Activated T-cell treated with anti-CD3 and anti-CD28 coated beads, Interleukin-2, amount 50 U/mL, for 48 hours (primary cell): ENCODE measurements at places on chromosomes 12 and 14.

DNA sequence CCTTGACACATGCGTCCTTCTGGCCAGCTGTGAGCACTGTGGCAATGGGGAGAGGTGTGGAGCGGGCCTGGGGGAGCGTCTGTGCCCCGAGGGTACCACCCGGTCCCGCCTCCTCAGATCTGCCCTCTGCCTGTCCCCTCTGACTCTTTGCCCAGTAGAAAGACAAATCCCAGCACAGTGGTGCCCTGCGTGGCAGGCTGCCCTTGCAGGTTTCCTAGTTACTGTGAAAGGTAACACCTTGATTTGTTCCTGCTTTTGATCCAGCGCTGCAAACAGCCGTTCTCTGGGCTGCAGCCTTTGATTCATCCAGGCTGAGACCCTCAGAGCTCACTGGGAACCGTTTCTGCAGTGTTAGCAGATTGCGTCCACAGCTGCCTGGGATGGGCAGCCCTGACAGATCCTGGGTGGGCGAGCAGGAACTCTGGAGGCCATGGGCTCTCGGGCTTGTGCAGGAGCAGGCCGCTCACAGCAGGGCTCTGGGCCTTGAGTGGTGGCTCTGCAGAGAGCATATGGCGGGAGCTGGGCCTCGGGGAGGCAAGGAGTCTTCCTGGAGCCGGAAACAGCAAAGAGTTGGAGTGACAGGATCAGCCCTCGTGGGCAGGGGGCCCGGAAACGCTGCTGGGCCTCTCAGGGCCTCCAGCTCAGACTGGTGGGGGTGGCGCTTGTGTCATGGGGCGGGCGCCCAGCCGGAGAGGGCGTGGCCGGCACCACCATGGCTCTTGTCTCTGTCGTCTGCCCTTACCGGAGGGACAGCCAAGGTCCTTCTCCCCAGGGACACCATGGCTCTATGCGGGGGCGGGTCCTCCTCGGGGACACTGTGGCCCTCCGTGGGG lies 16.6 kb downstream of the FBRSL1 start:
- peak; percentile 83 for DNase-seq

GRCh38 chr12:1533602-1534304 lies 60.6 kb downstream of the FBXL14 start:
- peak; percentile 77 for DNase-seq

- DNase-seq: no peak
Observed at GRCh38 chr12:92771001-92771400, 68.2 kb downstream of the PLEKHG7 start.

DNA sequence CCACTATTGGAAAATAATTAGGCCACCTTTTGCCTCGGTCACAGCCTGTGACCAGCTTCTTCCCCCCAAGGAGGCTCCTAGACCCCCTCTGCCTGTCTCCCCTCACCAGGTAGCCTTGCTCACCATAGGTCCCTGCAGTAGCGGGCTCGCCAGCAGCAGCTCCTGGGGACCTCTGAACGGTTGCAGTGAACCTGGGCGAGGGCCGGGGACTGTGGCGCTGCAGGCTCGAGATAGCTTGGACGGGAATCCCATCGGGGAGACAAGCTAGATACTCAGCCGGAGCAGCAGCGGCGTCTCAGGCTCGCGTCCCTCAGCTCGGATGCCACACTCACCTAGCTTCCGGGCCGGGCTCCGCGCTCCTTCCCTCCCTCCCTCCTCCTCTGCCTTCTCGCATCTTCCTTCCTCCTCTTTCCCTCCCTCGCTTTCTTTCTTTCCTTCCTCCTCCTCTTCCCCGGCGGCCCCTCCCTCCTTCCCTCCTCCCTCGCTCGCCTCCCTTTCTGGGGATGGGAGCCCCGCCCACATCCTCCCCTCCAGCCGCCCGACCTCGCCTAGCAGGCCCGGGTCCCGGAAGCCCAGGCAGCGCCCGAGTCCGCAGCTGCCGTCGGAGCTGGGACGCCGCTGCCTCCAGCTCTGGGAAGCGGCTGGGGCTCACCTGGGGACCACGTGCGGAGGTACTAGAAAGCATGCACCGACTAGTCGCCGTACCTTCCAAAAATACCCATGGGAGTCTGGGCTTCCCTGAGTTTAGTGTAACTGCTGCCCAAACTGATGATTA lies at the start of gene BMP4:
Gene BMP4, minus strand, starts transcription at position 399 of the 775 bp plus-strand sequence. CDS start 4,603 bp downstream, outside the sequence.
- no peak for DNase-seq

GRCh38 chr14:30484976-30485375 lies 74.0 kb upstream of the G2E3 start:
- DNase-seq: no peak

- DNase-seq: no peak
Observed at GRCh38 chr14:43729143-43729542, 777.9 kb downstream of the FSCB start.

GRCh38 chr12:3897371-3897971 lies 24.3 kb upstream of the PARP11 start:
- DNase-seq: no peak

- DNase-seq: no peak
Observed at GRCh38 chr14:21985081-21985480, 311.5 kb upstream of the OR4E1 start.

DNA sequence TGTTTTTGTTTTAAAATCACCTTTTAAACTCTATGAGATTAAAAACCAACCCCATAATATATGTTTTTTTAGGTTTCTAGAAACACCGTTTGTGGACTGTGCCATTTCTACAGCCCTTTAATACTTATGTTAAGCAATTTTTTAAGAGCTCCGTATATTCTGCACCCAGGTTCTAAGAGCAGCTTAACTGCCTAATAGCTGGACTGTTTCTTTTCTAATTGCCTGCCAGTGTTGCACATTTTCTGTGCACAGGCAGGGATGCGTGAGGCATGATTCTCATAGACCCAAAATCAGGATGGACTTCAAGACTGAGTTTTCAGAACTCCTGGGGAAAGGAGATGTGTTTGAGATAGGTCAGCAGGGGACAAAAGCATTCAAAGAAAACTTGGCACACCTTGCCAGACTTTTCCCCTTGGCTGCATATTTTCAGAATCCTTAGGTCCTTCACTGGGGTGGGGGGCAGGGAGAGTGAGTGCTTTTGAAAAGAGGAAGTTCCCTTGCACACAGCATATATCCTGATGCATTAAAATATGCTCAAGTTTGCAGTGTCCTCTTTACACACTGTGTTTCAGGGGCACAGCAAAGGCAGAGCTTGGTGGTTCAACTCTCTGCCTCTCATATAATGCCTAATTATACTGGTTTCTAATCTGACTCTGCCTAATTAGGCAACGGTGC lies 27.9 kb downstream of the TMEM30B start:
- DNase-seq: no peak

- no peak for DNase-seq
Observed at GRCh38 chr12:27982385-27982784, 9.9 kb upstream of the PTHLH start.

- no peak for DNase-seq
Observed at GRCh38 chr12:29713729-29714128, 70.0 kb downstream of the TMTC1 start.

GRCh38 chr12:128992116-128992515 lies 138.8 kb downstream of the GLT1D1 start:
- DNase-seq: no peak

- no peak for DNase-seq
Observed at GRCh38 chr14:104321802-104322130, 183.4 kb downstream of the KIF26A start.

GRCh38 chr14:100159865-100160533 lies 554 bp upstream of the DEGS2 start:
- no peak for DNase-seq

- no peak for DNase-seq
Observed at GRCh38 chr12:52969828-52970569, 21.1 kb downstream of the KRT18 start.

- DNase-seq: no peak
Observed at GRCh38 chr12:2355604-2356003, 302.8 kb downstream of the CACNA1C start.

DNA sequence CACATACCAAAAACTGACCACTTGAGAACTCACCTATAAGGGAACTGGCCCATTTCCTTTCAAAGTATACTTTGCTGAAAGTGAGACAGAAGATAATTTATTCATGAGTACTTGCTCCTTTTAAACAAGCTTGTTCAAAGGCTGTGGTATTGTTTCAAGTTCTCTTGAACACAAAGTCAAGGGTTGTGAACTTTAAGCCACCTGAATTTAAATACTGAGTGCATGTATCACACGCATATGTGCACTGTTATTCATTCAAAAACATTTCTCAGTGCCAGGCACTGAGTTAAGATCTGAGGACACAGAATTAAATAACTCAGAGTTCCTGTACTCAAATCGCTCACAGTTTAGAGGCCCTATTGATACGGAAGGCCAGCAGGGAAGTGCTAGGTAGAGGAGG lies 19.1 kb upstream of the LDHB start:
- no peak for DNase-seq

- no peak for DNase-seq
Observed at GRCh38 chr12:113762882-113763816, 203.0 kb downstream of the RBM19 start.

DNA sequence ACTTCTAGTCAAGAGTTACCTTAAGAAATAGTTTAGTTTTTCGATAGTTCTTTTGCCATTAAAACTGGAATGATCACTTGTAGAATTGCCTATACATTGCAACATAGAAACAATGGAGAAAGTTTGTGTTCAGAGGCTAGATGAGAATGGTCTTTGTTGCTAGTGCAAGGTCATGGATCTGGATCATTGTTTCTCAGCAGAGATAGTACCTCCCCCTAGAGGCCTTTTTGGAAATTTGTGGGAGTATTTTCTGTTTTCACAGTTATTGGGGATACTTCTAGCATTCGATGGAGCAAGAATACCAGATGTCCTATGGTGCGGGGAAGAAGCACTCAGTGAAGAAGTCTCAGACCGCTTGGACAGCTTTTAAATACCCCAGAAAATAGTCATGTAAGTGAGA lies 138.8 kb upstream of the HMGA2 start:
- DNase-seq: no peak

DNA sequence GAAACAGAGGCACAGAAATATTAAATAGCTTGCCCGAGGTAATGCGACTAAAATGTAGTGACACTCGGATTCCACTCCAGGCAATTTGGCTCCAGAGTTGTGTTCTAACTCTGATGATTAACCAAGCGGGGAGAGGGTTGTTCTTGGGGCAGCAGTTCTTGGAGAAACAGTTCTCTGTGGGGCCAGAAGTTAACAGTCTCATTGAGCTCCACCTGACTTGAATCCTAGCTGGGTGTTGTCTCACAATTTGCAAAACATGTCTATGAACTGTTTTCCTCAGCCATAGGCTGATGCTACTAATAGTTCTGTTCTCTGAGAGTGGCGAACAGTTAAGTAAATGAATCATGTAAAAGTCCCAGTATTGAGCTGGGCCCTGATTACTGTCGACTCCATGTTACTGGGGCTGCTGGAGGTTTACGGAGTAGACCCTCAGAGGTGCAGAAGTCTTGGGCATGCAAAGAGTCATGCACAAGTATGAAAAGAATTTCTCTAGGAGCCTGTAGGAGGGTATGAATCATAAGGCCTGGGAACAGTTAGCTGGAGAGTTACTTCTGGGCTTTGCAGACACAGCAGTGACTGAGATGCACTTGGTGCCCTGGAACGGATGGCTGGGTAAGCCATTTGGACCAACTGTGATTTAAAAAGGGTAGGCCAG lies 15.4 kb upstream of the NIN start:
- DNase-seq: no peak

- DNase-seq: no peak
Observed at GRCh38 chr12:96225044-96225855, 31.1 kb downstream of the ELK3 start.

DNA sequence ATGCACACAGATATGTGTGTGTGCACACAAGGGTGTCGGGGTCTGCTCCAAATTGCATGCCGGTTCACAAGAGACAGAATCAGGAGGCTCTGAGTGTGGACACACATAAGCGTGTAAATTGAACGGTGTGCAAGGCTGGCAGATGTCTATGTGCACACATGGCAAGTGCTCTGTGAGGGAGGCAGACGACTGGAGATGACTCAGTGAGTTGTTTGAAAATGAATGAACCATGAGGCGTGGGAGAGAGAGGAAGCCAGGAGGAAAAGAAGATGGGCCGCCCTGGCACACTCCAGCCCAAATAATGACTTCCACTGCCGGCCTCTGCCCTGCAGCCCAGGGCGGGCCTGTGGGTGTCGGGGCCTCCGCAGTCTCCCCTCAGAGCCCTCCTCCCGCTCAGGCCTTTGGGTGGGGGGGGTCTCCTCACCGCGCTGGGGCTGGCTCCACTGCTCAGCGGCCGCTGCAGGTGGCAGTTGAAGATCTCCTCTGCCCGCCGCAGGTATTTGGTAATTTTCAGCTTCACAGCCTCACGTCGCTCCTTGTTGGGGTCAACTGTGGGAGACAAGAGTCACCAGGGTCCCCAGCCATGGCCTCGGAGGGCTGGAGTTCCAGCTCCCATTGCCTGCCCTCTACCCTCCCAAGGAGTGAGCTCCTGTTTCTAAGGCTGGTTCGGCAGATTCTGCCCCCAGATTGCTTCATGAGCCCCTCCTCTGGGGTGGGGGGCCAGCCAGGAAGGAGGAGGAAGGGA lies 3.5 kb downstream of the RPS6KL1 start:
- DNase-seq: no peak

GRCh38 chr12:127771546-127771945 lies 495.4 kb upstream of the TMEM132C start:
- no peak for DNase-seq

DNA sequence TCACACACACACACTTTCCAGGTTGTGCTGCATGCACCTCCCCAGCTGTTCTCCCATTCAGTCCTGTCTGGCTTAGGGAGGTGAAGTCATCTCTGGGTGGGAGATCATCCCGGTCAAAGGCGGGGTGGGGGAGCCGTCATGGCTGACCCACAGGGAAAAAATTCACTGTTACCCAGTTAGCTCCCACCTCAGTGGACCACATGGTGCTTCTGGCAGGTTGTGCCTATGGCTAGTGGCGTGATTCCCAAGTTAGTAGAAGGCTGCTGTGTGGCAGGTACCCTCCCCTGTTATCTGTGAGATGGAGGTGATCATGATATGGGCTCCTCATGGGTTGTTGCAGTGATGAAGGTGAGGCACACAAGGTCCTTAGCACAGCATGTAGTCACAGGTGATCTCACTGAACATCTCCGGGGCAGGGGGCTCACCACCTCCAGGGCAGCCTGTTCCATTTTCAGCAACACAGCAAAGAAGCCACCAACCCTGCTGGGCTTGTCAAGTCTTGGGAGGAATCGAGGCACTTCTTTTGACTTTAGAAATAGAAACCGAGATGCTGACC lies 154.9 kb upstream of the CCND2 start:
- DNase-seq: peak; percentile 68

DNA sequence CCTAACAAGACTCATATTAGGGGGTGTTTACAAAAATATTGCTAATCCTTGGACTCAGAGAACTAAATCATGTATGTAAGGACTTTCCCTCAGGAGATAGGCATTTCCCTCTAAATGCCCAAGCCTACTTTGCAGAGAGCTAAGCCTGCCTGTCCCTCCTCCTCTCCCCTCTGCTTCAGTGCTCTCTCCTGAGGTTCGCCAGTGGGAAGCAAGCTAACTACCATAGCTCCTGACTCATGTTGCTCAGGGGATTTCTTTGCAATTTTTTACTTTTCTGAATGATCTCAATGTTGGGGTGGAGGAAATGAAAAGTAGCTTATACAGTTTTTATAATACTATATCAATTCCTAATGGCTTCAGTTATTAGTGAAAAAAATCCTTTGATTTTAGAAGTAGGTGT lies 29.6 kb downstream of the IFT43 start:
- DNase-seq: no peak

- no peak for DNase-seq
Observed at GRCh38 chr14:65650826-65651225, 238.3 kb downstream of the FUT8 start.
